Activated T-cell treated with anti-CD3 and anti-CD28 coated beads, Interleukin-2, amount 50 U/mL, for 48 hours (primary cell): ENCODE measurements at places on chromosomes 5 and 9.

GRCh38 chr9:109604781-109605180 is 106.7 kb upstream of the PTPN3 start:
- DNase-seq: no peak

DNA sequence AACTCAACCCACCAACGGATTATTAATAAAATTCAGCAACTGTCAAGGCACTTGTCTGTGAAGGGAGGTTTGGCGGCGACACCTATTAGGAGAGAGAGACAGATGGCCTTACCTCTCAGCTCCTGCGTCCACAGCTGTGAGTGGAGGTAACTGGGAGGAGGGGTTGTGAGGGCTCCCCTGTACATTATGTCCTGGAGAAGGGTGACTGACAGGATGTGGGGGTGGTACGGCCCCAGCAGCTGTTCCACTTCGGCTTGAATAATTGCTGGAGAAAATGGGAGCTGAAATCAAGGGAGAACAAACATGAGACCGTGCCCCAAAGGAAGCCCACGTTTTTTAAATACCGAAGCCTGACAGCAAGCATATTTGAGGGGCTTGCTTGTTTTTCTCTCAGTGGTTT is 353.5 kb upstream of the RFX3 start:
- DNase-seq: no peak

GRCh38 chr9:78115073-78115472 is 83.5 kb upstream of the GNAQ start:
- no peak for DNase-seq

- DNase-seq: no peak
Observed at GRCh38 chr9:136198605-136199083, 6.3 kb downstream of the LHX3 start.

- no peak for DNase-seq
Observed at GRCh38 chr9:131289301-131290035, at the start of gene PLPP7. TSS of gene PLPP7 (plus strand) at chr9:131289723. CDS start at chr9:131289998, 275 bp downstream.

DNA sequence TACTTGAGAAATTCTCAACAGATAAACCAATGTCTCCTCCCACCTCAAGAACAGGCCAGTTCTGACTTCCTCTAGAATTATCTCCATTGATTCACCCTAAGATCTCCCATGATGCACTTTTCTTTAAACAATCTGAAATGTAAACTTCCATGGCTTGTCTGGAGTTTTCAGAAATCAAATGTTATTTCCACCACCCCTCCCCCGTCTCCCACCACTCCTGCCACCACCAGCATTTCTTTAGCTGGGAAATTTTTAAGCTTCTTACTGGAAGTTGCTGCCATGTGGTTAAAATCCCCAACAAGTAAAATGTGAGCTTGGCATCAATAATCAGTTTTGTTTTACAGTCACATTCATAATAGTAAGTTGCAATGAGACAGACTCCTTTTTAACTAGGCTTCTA is 32.8 kb upstream of the BASP1 start:
- no peak for DNase-seq

GRCh38 chr9:93616044-93616443 is 39.7 kb downstream of the PHF2 start:
- no peak for DNase-seq

- no peak for DNase-seq
Observed at GRCh38 chr5:73450672-73451223, 2.2 kb upstream of the FOXD1 start.

- no peak for DNase-seq
Observed at GRCh38 chr5:6461793-6462650, 13.4 kb downstream of the UBE2QL1 start.

- no peak for DNase-seq
Observed at GRCh38 chr5:176144508-176144907, 93.7 kb upstream of the SIMC1 start.

- no peak for DNase-seq
Observed at GRCh38 chr9:35811381-35812024, 559 bp downstream of the SPAG8 start.

- no peak for DNase-seq
Observed at GRCh38 chr5:178297751-178298150, 65.1 kb upstream of the PHYKPL start.

DNA sequence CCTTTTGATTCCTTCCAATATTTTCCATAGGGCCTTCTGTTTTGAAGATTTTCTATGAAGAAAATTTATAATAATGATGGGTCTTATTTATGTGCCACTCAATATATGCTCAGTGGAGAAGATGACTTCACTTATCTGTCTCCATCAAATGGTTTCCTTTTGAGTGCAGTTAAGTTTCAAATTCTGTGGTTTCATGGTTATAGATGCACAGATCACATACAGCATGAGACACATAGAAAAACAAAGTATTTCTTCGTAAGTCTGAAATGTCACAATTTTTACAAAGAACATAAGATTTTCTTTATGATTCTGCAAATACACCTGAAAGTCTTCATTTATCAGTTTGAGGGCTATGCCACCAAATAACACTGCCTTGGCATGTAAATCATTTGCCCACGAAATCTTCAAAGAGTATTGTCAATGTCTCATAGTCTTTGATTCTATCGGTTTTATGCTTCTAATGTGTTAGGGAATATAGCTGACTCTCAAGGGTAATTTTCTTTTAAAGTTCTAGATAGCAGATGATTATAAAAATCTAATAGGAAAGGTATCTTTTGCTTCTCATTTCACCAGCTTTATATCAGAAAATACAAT is 14.1 kb downstream of the CFAP95 start:
- DNase-seq: no peak

GRCh38 chr9:26781906-26782305 is 110.7 kb downstream of the CAAP1 start:
- DNase-seq: no peak
